Osteocyte (in vitro differentiated cells): ENCODE measurements at places on chromosomes 11 and 22.
A peak's percentile ranks its signal among the peaks of the same experiment; 100 is the strongest.

GRCh38 chr11:1597331-1597993 lies 632 bp downstream of the KRTAP5-2 start:
- DNase-seq = no peak

GRCh38 chr11:68948496-68948895 lies 32.3 kb downstream of the MRGPRD start:
- DNase-seq = no peak

DNA sequence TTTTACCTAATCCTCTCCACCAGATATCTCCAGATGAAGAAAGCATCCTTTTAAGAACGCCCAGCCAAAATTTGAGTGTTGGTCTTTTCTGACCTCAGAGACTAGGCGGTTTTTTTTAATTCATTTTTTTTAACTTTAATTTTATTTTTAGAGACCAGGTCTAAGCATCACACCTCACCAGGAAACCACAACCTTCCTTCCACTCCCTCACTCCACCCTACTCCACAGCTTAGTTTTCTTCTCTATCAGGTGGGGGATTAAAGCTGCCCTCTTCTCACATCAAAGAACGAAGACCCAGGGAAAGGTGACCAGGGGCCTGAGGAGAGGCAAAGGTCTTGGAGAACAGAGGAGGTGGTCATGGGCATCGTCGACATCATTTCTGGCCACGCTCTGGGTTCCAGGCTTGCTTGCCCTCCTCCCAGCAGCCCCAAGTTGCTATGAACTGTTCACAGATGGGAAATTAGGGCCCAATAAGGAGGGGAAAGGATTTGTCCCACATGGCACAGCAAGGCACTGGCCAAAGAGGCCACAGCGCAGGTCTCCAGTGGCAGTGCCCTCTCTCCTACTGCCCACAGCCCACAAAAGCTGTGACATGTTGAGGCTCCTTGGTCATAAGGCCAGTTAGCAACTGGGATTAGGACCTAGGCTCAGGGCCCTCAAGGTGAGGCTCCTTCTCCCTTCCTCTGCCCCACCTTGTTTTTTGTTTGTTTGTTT lies 1.4 kb upstream of the PEX16 start:
- DNase-seq = no peak

GRCh38 chr11:16776711-16777612 lies 38.5 kb downstream of the C11orf58 start:
- peak; percentile 80 for DNase-seq

DNA sequence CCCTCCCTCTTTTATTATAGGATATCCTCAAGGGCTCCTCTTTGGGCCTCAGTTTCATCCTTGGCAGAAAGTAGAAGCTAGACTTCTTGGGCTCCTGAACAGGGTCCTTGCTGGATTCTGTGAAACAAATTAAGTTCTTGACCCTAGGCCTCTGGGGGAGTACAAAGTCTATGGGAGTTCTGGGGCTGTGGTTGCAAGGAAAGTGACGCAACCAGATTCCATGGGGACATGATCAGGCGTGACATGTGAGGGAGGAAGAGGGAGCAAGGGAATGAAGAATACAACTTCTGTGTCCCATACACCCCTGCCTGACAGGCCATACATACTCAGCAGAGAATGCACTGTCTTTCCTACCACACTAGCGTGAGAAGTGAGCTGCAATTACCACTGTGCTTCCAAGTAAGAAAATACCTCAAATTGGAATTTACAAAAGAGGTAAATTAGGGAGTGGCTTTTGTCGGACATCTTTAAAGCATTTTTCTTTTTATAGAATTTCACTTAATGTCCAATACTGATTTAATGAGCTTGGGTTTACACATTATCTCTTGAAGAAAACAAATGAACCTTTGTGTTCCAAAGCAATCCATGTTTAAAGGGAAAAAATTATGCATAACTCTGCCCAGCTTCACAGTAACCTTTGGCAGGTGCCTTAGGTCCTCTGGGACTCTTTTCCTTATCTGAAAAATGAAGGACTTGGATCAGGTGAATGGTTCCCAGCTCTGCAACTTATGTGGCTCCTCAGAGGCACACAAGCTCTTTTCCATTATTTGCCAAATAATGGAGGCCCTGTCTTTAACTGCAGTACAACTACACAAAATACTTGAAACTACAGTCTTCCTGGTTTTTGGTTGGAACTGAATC lies 38.9 kb downstream of the LIMK2 start:
- DNase-seq = no peak

GRCh38 chr11:82776377-82776776 lies 42.7 kb upstream of the FAM181B start:
- no peak for DNase-seq

DNA sequence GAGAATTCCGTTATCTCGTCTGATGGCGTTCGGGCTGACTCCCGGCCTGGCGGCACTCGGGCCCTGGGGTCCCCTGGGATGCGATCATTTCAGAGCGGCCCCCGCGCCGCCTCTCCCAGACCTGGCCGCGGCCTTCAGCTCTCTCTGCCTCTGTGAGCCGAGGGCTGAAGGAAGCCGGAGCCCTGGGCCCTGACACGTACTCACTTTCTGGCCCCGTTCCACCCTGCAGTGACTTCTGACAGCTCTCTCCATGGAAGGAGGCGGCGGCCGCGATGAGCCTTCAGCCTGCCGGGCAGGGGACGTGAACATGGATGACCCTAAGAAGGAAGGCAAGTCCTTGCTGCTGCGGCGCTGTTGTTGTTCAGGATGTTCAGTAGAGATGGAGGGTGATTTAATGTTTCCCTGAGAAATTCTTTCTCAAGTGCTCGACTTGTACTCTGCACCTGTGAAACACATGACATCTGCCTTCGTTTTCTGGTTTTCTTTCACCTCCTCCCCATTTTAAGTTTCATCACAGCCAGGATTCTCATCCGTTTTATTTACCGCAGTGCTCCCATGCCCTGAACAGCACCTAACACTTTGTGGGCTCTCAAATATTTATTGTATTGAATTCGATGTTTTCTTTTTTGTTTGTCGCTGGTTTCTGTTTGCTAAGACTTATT lies 612 bp downstream of the GTSE1 start:
- no peak for DNase-seq

DNA sequence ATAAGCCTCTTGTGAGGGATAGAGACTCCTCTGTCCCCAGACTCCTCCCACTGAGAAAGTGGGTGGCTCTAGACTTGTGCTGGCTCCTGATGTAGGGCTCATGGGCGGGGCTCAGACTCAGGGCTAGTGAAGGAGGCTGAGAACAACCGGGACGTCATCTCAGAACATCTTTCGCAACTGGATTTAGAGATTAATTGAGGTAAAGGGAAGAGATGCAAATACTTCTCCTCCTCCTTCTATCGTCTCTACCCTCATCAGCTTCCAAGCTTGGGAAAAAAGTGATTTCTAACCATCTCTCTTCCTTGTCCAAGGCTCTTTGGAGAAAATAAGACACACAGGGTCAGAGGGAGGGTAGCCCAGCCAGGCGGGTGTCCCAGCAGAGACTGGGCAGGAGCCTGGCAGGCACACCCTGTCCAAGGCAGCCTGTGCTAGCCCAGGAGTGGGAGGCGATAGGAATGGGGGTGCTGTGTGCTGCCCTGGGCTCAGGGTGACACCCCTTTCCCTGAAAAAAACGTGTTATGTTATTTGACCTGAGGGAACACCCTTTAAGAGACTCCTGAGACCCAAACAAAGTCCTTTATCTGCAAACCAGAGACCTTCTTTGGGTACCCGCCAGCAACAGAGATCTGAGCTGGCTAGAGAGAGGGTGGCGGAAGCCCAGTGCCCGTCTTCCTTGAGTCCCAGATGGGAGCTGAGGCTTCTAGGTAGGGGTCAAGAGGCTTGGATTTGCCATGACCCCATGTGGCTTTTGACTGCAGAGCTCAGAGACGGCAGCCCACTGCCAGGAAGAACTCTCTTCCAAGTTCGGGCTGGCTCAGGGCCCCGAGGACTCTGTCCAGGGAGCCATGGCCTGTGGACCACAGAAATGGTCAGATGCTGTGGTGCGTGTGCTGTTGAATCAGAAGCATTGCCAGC lies 160.9 kb downstream of the ADAMTS15 start:
- DNase-seq = no peak

GRCh38 chr22:44042249-44043218 lies 18.4 kb downstream of the PARVB start:
- DNase-seq = no peak

GRCh38 chr11:120969993-120970392 lies 53.9 kb upstream of the TBCEL start:
- DNase-seq = no peak

- DNase-seq = no peak
Observed at GRCh38 chr11:122665861-122666260, 10.3 kb downstream of the UBASH3B start.

DNA sequence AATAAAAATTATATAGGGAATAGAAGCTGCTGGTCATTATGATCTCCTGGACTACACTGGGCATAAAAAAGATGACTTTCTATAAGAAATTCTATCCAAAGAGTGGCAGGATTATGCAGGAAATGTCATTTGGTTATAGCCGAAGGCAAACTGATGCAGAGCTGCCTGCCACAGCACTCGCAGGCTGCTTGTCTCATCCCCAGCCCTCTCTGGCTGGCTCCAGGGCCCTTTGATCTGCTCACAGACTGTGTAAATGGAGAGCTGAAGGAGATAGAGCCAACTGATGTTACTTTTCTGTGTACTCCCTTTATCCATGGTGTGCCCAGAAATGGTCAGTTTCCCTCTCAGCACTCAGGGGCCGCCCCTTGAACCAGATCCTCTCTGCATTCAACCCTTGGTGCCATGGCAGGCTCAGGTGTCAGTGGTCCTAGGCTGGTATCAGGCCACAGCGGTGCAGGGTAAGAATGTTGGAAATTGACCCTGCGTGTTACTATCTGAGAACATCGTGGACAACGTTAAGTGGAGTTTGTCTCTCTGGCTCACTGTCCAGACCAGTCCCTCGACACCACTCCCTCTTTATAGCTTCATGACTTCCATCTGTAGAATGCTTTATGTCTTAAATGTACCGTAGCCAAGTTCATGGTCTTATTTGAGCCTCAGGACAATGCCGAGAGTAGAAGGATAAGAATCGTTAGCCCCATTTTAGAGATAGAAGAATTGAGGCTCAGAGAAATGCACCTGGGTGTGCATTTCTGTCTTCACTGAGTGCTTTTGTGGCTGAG lies 27.8 kb downstream of the TEAD1 start:
- DNase-seq = no peak

DNA sequence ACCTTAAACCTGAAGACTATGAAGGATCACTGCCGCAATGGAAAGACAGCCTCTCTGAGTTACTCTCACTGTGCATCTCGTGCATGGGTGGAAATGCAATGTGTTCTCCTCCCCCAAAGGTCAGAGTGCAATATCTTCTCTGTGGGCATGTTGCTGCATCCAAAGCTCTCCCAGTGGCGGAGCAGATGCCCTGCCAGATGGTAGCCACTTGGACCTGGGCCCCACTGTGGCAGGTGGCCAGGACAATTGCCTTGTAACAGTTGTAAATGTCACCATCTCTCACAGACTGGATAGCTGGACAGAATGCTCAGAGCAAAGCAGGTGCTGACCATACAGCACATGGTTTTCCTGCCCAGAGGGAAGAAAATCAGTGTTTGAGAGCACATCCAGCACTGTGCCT lies 542.0 kb downstream of the FAM181B start:
- no peak for DNase-seq

DNA sequence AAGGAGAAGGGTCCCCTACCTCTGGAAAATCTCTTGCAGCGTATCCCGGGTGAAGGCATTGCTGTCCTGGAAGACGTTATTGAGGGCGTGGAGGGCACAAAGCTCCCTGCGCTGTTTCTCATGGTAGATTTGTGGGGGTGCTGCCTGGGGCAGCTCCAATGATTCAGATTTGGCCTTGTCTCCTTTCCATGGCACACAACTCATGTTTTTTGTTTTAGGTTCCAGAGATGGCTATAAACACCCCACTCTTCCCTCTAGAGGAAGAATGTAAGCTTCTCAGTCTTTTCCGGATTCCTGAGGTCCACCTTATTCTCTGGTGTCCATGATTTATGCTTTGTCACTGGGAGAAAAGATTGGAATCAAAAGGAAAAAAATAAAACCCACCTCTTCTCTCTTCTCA lies 959 bp downstream of the JOSD1 start:
- DNase-seq = no peak

- DNase-seq = no peak
Observed at GRCh38 chr11:121421149-121421901, 30.8 kb upstream of the SORL1 start.

DNA sequence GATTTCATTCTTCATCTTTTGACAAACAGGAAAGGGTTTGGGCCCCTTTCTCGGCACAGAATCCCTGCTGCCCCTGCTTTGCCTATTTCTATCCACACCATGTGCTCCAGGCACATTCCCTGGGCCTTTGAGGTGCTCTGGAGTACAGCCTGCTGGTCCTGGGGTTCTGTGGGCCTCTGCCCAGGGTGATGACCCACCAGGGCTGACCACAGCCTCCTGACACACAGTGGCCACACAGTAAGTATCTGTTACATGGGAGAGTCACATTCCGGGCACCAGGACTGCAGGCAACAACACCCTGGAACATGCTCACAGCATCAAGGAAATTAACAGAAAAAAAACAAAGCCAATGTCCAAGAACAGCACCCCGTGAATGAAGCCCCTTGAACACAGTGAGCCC lies 39.1 kb downstream of the SCUBE2 start:
- no peak for DNase-seq

GRCh38 chr11:65826984-65827735 lies 6.6 kb upstream of the SNX32 start:
- no peak for DNase-seq

- no peak for DNase-seq
Observed at GRCh38 chr11:102633385-102634026, 8.4 kb upstream of the MMP20 start.

DNA sequence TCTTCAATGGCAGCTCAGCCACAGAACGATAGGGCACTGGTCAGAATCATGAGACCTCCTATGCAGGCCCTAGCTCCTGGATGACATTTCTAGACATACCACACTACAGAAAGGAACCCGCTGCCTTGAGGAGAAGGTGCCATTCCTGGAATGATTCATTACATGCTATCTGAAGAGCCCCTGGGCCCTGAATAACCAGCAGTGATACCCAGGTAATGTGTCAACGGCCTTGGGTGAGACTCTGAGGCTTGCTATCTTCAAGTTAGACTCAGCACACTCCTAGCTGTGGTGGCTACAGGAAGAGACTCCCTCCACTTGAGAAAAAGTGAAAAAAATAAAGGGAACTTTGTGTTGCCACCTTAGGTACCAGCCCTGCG lies 161.2 kb upstream of the GRIA4 start:
- no peak for DNase-seq

DNA sequence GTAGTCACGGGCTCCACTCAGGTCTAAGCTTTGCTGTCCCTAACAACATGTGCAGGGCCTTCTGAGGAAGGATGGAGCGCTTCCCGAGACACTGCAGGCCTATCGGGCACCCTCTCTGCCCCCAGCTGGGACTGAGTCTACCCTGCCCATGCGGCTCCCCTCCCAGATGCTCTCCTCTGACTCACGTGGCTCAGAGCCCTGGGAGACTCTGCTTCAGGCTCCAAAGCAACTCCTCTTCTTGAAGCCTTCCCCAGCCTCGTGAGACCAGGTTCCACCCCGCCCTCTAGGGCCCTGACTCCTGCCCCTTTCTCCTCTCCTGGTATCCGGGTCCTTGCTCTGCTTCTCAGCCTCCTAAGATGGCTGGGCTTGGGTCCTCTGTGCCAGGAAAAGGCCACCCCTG lies 28.4 kb upstream of the ARFGAP3 start:
- no peak for DNase-seq

- no peak for DNase-seq
Observed at GRCh38 chr11:127044535-127044934, 44.0 kb upstream of the KIRREL3 start.

GRCh38 chr11:35725885-35726284 lies 63.3 kb downstream of the TRIM44 start:
- no peak for DNase-seq
